Breast epithelium (tissue), 4 donors: ENCODE measurements at places on chromosomes 12 and 14.

- no peak for DNase-seq
Observed at GRCh38 chr14:46259536-46259935, 392.0 kb downstream of the RPL10L start.

- DNase-seq, result no peak
Observed at GRCh38 chr12:130342442-130342841, 4.8 kb downstream of the PIWIL1 start.

GRCh38 chr12:65968359-65968758, 144.1 kb downstream of the HMGA2 start:
- DNase-seq, result no peak

- no peak for DNase-seq
Observed at GRCh38 chr12:10466311-10466710, 13.1 kb upstream of the KLRC1 start.

DNA sequence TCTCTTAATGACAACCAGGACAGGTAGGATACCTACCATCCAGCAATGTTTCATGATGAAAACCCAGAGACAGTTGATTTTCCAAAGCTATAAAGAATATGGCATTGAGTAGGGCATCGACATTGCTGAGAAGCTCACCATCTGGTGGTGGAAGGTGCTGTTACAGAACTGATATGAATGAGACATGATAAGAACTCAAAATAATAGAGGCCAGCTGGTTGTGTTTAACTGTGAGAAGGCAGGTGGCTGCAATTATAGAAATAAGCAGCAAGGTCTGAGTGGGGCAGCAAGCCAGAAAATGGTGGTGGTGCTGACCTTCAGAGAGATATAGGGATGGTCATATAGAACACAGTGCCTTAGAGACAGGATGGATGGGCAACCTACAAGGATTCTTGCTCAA, 449.7 kb downstream of the BTG1 start:
- no peak for DNase-seq

GRCh38 chr14:74255281-74255680, 16.0 kb downstream of the VSX2 start:
- no peak for DNase-seq

GRCh38 chr14:81818271-81818670, 284.6 kb upstream of the SEL1L start:
- no peak for DNase-seq

- no peak for DNase-seq
Observed at GRCh38 chr14:24417832-24418491, 11.5 kb downstream of the CBLN3 start.

DNA sequence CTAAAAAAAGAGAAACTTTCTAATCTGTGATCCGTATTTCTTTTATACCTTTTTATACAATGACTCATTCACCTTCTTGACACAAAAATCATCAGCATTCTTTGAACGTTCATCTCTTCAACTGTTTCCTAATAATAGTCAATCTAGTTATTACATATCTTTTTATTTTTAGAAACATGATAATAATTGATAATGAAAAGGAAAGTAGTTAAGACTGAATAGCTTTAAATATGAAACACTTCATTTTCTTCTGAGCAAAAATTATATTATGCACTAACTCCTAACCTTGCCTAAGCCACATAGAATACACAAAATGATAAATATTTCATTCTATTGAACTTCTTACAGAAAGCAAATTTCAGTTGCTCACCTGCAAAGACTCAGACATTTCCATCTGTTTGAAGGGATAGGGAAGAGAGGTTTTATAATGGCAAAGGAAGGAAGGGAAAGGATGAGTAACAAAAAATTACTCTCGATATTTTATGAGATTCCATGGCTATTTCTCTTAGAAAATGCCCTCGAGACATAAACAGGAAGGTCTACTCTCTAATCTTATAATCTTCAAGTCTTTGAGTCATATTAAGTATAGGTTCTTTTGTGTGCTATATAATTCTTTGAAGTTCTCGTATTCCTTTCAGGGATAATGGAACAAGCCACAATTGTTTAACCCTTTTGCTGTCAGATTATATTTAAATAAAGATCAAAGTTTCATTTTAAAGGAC, 7.5 kb upstream of the KLHL42 start:
- no peak for DNase-seq

DNA sequence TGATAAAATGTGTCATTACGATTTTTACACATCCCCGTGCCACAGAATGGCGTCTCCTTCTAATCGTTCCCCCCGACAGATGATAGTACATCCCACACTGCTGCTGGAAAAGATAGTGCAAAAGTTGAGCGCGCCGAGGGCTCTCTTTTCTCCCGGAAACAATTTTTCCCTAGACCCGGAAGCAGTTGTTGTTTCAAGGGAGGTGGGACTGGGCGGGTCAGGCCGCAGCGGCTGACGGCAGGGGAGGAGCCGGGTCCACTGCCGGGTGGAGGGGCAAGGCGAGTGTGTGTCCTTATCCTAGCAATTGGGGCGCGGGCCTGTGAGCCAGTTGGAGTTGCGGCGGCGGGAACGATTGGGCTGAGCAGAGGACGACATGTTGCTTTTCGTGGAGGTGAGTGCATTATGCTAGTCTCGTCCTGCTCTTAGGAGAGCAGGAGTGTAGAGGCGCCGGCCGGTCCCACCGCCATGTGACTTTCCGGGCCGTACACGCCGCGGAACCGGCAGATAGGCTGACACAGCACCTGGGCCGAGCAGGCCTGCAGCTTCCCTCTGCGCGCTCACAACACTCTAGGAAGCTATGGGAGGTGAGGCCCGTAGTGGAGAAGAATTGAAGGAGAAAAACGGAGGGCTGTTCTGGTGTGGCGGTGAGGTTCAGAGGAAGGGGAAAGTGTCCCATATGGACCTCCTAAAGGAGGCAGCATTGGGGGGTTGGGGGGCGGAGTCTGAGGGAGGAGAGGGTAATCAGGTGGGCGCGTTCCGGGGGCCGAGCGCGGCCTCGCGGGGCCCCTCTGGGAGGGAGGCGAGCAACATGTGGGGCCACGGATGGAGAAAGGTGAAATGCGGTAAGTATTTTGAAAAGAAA, at the start of gene LARP4:
TSS of gene LARP4 (plus strand) at position 248 of the 862 bp plus-strand sequence. CDS start at position 374, 126 bp downstream.
- DNase-seq, result peak; percentile 90

- DNase-seq, result no peak
Observed at GRCh38 chr14:23245282-23245681, 7.5 kb downstream of the RNF212B start.

DNA sequence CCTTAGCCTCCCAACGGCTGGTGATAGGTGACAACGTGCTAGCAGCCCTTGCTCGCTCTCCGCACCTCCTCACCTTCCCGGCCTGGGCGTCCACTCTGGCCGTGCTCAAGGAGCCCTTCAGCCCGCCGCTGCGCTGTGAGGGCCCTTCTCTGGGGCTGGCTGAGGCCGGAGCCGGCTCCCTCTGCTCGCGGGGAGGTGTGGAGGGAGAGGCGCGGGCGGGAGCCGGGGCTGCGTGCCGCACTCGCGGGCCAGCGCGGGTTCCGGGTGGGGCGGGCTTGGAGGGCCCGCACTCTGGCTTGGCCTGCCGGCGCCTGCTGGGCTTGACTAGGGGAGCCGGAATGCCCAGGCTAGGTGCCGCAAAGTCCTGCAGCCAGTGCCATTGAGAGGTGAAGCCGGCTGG, 131.1 kb downstream of the CCER1 start:
- DNase-seq, result no peak

DNA sequence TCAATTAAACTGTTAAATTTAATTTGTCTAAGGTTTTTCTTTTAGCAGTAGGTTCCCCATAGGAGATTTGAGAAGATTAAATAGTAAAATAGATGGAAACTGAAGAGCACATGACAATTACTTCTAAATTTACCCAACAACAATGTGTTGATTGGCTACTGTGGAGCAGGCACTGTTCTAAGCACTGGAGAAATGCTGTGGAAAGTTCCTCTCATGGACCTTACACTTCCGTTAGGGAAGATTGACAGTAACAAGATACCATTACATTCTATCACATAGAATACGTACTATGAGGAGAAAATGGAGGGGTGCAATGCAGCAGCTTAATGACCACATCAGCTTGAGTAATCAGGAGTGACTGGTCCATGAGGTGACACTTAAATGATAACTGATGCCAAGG, 8.1 kb upstream of the STAB2 start:
- no peak for DNase-seq

DNA sequence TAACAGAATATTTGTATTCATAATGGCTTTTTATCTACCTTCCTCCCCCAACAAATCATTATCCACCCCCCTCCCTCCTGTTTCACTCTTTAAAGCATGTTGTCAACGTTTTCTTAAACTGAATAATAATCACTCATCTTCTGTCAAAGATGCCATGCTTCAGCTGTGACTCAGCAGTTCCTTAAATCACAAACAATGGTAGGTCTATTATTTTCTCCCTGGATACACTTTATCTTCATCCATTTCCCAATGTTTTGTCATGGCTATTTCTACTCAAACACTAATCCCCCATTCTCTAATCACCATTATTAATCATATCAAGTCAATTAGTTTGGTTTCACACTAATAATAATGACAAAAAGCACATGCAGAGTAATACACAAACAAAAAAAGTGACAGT, 6.5 kb downstream of the CLEC12B start:
- DNase-seq, result no peak

DNA sequence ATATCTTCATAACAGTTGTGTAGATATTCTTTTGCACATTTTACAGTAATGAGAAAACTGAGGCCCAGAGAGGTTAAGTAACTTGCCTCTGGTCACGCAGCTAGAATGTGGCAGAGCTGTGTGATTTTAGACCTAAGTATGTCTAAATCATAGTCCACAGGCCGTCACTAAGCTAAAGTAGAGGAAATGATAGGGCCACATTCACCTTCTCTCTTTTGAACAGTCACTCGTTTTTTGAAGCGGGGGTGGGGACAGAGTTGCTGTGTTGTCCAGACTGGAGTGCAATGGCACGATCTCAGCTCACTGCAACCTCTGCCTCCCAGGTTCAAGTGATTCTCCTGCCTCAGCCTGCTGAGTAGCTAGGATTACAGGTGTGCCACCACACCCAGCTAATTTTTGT, 68.5 kb downstream of the RASSF3 start:
- DNase-seq, result no peak

- DNase-seq, result no peak
Observed at GRCh38 chr14:100341301-100342031, 18.3 kb downstream of the SLC25A47 start.

GRCh38 chr14:98928418-98928817, 343.6 kb downstream of the BCL11B start:
- no peak for DNase-seq

DNA sequence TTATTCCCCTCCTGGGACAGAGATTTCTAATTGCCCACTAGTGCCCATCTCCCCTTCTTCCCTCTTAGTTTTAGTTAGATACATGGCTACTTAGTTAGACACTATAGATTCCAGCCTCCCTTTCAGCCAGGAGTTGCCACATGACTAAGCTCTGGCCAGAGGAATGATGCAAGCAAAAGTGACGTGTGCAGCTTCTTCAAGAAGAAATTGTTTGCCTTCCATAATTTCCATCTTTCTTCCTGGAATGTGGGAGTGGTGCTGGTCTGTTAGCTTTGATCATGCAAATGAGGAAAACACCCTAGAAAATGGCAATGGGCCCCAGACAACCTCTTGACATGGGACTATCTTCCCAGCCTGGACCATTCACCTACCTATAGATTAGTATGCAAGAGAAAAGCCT, 21.4 kb downstream of the CCDC177 start:
- no peak for DNase-seq

DNA sequence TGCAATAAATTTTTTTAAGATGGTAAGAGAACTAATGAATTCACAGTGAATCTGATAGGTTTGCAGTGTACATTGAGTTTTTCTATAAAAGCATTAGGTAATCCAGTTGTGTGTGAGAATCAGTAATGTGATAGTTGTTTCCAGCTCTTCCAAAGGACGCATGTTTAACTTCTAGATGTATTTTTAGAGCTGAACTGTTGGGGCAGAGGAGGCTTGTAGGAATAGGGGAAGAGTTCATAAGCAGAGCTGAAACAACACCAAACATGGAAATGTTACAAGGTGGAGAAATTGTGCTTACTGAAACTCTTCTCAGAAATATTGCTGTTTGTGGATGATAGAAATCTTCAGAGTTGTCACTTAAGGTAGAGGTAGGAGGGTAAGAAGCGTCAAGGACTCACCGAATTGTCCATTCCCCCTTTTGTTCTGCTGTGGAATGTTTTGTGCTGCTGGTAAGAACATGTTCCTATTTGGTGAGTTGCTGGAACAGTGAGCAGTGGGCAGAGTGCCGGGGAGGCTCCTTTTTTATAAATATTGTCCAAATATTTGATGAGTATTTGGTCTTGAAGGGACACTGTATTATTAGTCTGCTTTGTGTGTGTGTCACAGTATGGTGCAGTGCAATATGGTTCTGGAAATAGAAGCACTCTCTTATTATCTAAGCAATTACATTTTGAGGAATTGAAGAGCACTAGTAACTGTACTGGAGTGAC, 76.7 kb downstream of the ANO6 start:
- DNase-seq, result peak; percentile 77

DNA sequence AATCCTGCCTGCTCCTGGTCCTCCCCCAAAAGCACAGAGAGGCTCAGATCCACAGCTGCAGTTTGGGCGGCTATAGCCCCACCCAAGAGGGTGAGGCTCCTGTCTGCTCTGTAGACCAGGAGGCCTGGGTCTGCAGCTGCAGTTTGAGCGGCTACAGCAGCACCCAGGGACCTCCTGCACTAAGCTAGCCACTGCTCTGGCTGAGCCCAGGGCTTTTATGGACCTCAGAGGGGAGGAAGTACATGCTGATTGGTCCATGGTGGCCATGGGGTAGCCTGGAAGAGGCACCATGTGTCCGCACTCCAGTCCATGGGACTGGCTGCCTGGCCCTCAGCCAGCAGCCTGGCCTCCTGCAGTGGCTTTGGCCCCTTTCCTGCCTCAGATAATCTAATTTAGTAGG, 49.6 kb upstream of the GSC start:
- no peak for DNase-seq

- no peak for DNase-seq
Observed at GRCh38 chr14:64714432-64715025, 10.3 kb downstream of the PLEKHG3 start.

DNA sequence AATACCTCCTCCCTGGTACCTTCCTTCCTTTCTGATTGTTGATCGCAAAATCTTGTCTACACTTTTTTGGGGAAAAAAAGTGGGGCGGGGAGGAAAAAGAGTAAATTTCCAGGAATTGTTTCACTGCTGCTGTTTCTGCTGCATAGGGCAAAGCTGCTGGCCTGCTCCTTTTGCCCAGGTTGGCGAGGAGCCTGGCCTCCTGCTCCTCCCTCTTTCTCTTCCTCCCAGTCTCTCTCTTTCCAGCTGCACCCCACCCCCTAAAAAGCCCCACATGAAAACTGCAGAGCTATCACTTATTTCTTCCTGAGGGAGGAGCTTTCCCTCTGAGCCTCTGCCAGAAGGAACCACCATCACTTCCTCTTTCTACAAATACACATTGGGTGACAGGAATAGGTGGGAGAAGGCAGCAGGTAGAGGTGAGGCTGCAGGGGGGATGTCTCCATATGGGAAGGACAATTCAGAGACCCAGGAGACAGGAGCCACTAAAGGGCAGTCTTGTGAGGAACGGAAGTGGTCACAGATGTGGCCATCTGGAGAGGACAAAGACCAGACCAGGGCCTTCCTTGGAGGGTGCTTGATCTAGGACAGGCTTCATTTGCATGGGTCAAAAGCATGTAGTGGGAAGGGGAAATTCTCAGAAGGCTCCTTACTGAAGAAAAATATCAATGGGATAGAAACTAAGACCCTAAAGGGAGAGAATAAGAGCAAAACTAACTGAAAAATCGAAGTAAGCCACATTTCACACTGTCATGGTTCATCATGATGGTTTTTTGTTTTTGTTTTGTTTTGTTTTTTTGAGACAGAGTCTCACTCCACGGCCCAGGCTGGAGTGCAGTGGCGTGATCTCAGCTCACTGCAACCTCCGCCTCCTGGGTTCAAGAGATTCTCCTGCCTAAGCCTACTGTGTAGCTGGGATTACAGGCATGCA, 14.8 kb downstream of the ZBTB39 start:
- no peak for DNase-seq

- DNase-seq, result no peak
Observed at GRCh38 chr12:109926016-109926415, 25.9 kb downstream of the TCHP start.
